ENCODE measurements at places on chromosomes 5 and 9.

DNA sequence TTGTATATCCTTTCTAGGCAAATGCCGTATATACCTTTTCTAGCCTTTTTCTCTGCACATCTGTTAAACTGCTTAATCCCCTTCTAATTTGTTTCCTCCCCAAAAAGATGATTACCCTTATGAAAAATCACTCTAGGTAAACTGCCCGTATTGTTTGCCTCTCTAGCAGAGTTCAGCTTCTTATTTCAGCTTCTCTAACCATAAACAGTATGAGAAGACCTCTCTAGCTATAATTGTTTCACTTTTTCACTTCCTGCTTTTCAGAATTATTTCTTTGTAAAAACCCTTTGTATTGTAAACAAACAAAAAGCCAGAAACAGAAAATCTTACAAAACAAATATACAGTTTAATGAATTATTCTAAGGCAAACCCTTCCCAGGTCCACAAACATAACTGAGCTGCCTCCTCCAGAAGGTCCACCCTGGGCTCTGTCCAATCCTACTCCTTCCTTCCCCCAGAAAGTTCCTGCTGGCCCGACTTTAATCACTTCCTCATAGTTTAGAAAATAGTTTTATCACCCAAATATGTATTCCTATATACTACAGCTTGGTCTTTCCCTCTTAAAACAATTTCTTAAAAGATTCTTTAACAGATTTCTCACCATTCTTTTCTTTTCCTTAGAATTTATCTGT, 158.1 kb downstream of the FGF1 start:
- no peak for DNase-seq

GRCh38 chr5:172901788-172902496, 57.3 kb upstream of the RPL26L1 start:
- no peak for DNase-seq

GRCh38 chr5:31359839-31360238, 166.4 kb downstream of the CDH6 start:
- DNase-seq = no peak

DNA sequence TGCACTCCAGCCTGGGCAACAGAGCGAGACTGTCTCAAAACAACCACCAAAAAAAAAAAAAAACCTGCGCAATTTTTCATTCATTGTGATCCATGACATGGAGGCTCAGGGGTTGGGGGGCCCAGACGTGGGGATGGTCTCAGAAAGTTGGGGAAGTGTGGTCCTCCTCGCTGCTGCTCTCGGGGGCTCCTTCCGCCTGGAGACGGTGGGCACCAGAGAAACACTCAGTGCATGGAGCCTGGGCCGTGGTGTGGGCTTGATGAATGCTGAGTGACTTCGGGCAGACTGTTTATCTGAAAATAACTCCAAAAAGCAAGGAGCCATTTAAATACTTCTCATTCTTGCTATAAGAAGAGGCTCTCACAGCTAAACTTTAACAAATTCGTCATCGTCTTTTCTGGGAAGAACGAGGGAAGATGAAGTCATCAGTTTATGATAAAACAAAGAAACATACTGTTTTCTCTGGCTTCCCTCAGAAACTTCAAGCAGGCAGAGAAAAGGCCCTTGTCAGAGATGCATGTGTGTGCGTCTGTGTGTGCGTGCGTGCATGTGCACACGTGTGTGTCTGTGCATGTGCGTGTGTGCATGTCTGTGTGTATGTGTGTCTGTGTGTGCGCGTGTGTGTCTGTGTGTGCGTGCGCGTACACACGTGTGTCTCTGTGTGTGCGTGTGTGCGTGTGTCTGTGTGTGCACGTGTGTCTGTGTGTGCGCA, 35.0 kb downstream of the RASGEF1C start:
- no peak for DNase-seq

- DNase-seq = no peak
Observed at GRCh38 chr5:11675184-11675583, 229.1 kb downstream of the CTNND2 start.

GRCh38 chr9:117093891-117094844, 320.7 kb downstream of the ASTN2 start:
- no peak for DNase-seq

DNA sequence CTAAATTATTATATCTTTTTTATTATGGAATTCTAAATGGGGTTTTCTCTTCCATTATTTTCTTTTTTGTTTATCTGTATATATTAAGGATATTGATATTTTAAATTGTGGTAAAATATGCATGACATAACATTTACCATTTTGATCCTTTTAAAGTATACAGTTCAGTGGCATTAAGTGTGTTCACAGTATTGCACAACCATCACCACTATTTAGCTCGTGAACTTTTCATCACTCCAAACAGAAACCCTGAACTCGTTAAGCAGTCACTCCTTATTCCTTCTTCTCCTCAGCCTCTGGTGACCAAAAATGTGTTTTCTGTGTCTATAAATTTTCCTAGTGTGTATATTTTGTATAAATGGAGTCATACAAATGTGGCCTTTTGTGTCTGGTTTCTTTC, 188.2 kb downstream of the CCDC171 start:
- no peak for DNase-seq

- DNase-seq = no peak
Observed at GRCh38 chr5:170159947-170160346, 54.2 kb downstream of the FOXI1 start.

GRCh38 chr5:39178171-39178570, 41.2 kb downstream of the FYB1 start:
- DNase-seq = no peak

DNA sequence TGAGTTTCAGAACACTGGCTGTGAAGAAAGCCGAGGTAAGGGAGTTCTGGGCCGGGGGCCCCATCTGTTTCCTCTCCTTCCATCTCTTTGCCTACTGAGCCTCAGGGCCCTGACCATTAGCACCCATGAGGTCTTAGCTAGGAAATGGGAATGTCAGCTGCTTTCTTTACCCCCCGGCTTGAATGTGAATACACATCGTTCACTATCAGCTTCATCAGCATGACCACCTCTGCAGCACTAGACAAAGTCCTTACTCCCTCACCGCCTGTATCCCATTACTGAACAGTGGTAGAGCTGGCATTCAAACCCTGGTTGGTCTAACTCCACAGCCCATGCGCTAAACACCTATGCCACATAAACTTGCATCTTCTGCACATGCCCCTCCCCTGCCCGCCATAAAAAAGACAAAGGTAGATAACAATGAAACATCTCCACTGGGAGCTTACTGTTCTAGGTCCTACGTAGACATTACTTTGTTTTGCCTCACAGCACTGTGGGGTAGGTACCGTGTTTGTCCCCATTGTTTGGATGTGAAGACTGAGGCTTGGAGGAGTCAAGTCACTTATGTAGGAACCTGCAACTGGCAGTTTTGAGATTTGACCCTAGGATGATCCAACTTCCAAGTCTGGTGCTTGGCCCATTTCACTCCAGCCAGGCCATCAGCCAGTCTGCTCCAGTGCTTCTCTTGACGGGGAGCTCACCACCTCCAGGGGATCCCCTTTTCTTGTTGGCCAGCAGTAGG, 93.3 kb downstream of the AMBP start:
- no peak for DNase-seq

DNA sequence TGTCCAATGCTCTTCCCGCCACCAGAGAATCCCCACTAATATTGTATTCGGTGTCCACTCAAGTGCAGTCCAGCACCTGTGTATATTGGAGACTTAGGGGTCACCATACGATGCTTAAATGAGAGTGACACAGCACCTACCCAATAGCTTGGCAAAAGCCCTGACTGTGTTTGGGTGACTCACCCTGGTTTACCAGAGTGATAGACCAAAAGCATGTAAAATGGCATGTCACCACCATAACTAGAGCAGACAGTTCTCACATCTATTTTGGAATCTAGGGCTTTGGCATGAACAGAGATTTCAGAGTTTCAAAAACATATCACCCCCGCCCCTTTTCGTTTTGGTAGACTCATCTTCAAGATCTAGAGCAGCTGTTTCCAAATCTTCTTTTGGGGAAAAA, 217.3 kb upstream of the RASEF start:
- DNase-seq = no peak

GRCh38 chr9:656926-657568, 184.4 kb upstream of the DMRT1 start:
- DNase-seq = no peak

DNA sequence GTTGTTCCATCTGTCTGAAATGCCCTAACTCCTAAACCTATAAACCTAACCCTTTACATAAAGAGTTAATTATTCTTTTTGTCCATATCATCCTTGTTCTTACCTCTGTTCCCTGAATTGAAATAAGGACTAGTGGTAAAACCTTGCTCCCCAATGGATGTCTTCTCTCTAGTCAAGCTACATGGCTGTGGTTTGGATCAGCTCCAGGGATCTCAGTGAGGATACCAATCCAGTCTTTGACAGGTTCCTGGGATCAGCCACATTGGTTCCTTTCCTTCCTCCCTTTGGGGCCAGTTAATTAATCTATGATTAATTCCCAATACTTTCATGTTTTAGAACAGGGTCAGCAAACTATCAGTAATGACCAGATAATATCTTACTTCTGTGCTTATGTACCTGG, 151.6 kb downstream of the SIL1 start:
- DNase-seq = no peak

- DNase-seq = no peak
Observed at GRCh38 chr5:54309691-54310432, 511 bp downstream of the ARL15 start.

DNA sequence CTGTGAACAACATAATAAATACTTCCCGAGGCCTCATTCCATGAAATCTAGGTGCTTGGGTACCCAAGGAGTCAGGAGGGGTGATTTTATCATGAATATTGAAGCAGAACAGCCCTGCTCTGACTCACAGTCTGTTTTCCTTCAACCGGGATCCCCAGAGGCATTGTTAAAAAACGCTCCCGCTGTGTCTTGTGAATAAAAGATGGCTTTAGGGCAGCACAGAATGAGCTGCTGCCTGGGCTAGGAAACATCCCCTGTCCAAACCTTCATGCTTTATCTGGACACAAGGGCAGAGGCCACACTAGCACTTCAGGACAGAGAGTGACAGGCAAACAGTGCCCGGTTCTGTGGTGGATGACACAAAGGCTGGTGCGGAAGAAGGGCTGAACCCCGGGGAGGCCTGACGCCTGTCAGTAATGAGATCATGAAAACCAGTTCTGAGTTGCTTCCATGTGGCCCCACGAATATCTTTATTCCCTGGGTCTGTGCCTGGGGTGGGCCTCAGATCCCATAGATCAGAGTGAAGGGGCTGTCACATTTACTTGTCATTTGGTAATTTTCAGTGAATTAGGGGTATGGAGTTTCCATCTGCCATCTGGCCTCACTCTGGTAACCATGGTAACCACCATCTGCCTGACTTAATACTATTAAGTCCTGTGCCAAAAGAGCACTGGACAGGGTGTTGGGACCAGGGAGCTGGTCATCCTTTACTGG, 2.6 kb downstream of the IGFBPL1 start:
- DNase-seq = no peak

DNA sequence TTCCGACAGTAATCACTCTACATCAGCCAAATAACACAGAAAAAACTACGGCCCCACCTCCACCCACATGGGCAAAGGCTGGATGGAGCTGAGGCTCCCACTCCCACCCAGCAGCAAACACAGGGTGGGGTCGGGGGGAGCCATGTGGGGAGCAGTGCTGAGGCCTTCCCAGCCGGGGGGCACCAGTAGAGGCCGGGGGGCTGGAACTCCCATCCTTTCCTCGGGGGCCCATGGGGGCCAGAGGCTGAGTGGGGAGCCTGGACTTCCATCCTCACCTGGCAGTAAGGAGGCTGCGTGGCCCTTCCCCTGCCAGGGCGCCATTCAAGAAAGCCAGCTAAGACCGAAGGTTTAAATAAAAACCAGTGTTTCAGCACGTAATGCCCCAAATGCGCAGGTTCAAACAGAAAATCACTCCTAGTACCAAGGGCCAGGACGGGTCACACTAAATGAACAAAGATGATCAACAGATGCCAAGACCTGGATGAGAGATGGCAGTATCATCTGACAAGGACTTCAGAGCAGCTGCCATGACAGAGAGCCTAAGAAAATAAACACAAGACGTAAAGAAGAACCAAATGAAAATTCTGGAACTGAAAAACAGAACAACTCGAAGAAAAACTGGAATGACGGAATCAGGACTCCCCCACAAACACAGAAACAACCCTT, 9.4 kb downstream of the CCDC127 start:
- no peak for DNase-seq

GRCh38 chr5:81904166-81904565, 67.7 kb upstream of the ATG10 start:
- DNase-seq = no peak

- DNase-seq = no peak
Observed at GRCh38 chr9:124363326-124364096, 51.7 kb downstream of the PSMB7 start.
